RCC 7860 (cell line): ENCODE measurements at places on chromosomes 1 and 21.

DNA sequence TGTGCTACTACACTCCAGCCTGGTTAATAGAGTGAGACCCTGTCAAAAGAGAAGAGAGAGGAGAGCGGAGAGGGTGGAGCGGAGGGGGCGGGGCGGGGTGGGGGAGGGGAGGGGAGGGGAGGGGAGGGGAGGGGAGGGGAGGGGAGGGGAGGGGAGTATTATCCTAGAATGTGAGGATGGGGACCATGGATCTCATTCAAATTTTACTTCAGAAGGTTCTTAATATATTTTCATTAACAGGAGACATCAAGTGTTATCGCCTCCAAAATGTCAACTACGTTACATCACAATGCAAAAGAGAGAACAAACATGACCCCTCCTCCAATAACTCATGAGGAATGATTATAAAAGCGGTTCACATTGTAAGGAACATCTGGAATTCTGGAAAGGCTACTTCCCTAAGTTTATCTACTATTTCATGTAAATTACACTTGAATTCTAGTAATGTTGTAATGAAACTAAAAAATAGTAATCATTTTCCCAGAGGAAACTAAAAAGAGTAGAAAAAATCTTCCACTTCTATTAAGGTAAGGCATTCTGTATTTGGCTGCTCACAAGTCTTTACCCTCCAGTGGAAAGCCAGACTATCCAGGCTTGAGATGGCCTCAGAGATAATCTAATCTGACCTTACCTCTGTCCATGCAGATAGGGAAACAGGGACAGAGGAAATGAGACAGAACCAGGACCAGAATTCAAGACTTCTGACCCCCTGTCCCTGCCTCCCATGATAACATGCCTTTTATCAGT lies 18.8 kb upstream of the GUCA2A start:
- no peak for DNase-seq

DNA sequence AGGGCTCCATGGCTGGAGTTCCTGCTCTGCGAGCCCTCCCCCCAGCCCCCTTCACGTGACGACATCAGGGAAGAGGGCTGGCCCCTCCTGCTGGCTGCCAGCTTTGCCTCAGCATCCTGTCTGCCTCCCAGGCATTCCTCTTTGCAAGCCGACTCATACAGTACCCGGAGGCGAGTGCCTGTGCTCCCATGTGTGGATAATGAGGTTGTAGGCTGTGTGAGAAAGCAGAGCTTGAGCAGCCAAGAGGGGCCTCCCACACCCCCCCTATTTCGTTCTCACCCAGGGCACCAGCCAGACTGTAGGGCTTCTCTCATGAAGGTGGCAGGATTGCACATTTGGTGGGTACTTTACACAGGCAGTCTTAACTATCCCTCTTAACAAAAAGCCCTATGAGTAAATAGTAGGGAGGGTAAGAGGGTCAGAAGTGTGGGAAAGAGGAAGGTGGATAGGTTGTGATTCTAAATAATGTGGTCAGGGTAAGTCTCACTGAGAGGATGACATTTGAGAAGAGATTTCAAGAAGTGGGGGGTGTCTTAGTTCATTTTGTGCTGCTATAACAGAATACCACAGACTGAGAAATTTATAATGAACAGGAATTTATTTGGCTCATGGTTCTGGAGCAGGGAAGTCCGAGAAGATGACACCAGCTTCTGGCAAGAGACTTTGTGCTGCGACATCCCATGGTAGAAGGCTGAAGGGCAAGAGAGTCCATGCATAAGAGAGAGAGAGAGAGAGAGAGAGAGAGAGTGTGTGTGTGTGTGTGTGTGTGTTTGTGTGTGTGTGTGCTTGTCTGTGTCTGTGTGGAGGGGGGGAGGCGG lies 113.5 kb downstream of the OMA1 start:
- peak; percentile 79 for DNase-seq

- DNase-seq = peak; percentile 41
These were observed 119.7 kb downstream of the HHAT start for GRCh38 chr1:210448297-210448892.

DNA sequence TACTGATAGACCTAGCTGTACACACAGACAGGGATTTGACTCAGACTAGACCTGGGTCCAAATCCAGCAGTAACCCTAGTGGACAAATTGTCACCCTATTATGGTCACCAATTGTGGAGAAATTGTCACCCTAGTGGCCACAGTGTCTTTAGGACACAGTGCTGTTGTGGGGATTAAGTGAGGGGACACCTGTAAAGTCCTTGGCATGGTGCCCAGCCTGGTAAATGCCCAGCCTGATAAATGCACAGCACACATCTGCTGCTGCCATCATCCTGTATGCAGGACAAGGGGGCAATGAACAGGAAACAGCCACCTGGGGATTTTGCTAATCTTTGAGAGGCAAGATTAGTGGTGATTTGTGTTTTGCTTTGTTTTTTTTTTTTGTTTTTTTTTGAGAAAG lies 2.3 kb downstream of the TMEM61 start:
- DNase-seq = no peak

GRCh38 chr1:25482211-25482610 lies 51.5 kb downstream of the MACO1 start:
- DNase-seq = no peak

GRCh38 chr1:17728123-17728712 lies 26.9 kb upstream of the ACTL8 start:
- DNase-seq = no peak

DNA sequence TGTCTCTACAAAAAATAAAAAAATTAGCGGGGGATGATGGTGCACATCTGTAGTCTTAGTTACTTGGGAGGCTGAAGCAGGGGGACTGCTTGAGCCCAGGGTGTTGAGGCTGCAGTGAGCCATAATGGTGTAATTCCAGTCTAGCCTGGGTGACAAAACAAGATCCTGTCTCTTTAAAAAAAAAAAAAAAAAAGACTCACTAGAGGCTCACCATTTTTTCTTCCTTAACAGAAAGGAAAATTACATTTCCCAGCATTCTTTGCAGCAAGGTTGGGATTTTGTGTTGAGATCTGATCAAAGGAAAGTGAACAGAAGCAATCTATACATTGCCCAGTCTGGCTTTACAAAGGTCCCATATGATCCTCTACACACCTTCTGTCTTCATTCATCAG lies 21.5 kb downstream of the GFI1 start:
- DNase-seq = no peak

DNA sequence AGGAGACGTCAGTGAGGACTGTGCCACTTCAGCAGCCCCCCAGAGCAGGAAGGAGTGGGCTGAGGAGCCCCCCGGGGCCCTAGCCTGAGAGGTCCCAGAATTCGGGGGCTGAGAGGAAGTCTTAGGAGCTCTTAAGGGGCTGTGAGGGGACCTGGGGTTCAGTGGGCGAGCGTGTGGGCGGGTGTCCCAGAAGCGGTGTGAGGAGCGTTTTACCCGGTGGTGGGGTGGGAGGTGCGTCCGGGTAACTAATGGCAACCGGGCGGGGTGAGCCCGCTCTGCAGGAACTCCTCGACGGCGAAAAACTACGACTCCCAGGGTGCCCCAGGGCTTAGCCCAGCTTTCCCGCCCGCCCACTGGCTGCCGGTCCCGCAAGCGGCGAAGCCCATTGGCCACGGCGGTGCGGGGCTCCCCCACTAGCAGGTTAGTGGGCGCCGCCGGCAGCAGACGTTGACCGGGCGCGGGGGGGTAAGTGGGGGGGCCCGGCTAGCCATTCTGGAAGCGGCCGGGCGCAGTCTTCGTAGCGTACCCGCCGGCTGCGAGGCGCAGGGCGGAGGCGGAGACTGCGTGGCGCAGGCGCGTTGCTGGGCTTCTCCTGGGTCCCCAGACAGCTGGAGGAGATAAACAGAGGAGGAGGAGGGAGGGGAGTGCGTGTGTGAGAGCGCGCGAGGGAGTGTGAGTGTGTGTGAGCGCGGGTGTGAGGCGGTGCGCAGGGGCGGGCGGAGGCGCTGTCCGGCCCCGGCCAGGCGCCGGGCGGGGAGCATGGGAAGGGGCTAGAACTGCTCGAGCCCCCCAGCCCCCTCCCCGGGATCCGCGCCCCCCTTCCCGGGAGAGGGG lies at the start of gene WDTC1:
Gene WDTC1, plus strand, starts transcription at position 584 of the 834 bp plus-strand sequence. CDS start 26,423 bp downstream, outside the sequence.
- DNase-seq = peak; percentile 88

GRCh38 chr1:241269116-241269515 lies 87.9 kb downstream of the RGS7 start:
- no peak for DNase-seq

GRCh38 chr1:56534130-56534651 lies 45.2 kb downstream of the PLPP3 start:
- DNase-seq = no peak

DNA sequence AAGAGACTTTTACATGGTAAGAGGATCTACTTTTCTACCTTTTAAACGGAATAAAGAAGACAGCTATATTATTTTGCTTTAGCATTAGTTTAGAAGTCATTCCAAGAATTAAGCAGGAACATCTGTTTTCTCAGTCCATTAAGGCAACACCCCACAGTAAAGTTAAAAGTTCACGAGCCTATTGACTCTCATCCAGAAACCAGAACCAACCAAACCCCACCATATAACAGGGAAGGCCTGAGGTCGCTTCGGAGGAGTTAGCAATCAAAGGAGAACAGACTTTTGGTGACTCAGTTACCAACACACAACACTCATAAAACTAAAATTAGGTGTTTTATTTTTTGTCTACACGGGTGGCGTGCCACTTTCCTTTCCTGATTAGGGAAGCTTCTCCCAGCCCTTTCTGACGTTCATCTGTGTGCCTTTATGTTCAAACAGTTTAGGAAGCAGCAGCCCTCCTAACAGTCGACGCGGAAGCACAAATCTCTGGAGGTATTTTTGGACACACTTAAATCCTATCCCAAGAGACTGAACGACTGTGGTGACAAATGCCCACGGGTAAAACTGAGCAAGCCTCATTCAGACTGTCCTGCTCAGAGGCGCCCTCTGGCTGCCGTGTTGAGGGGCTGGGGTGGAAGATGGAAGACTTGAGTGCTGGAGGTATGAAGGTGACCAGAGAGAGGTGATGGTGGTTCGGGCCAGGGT lies 8.6 kb upstream of the PLA2G2C start:
- DNase-seq = no peak

DNA sequence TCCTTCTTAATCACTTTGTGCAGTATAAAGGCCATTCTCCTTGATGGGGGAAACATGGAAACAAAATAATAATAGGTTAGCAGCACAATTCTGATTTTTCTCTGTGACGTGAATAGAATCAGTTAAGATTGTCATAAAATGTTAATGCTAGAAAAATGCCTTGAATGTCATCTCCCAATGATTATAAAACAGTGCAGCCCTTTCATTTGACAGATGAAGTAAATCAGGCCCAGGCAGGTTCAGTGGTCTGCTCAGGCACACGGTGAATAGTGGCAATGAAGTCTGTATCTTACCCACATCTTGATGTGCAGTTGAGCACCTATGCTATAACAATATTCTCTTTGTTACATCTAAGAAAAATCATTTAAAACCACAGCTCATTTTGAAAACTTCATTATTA lies 32.2 kb upstream of the ZNF281 start:
- DNase-seq = no peak

GRCh38 chr21:14531757-14532316 lies 14.3 kb downstream of the SAMSN1 start:
- DNase-seq = no peak

DNA sequence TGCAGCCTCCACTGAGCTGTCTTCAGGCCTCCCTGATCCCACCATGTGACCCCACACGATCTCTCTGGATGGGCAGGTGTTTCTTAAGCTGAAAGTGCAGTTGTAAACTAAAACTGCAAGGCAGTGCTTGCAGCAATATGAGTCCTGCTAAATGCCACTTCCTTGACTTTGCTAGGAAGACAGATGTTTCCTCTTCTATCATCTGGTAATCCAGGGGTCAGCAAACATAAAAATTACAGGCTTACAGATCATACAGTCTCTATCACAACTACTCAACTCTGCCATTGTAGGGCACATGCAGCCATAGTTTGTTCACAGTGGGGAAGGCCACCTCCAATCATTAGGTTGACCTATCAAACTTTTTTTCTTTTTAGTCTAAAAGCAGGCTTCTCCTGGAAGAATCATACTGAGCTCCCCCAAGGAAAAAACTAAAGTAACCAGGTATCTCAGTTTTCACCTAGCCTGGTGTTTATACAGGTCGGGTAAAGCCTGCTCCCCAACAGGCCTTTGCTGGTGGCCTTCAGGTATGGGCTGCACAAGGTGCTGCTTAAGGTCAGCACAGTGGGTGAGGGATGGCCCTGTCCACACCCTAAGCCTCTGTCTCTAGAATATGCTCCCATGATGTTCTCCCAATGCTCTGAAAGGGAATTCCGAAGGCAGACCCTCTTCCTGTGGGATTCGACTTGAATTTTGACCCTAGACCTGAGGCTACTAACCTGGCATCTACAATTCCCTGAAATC lies 10.8 kb downstream of the ABCA4 start:
- no peak for DNase-seq

DNA sequence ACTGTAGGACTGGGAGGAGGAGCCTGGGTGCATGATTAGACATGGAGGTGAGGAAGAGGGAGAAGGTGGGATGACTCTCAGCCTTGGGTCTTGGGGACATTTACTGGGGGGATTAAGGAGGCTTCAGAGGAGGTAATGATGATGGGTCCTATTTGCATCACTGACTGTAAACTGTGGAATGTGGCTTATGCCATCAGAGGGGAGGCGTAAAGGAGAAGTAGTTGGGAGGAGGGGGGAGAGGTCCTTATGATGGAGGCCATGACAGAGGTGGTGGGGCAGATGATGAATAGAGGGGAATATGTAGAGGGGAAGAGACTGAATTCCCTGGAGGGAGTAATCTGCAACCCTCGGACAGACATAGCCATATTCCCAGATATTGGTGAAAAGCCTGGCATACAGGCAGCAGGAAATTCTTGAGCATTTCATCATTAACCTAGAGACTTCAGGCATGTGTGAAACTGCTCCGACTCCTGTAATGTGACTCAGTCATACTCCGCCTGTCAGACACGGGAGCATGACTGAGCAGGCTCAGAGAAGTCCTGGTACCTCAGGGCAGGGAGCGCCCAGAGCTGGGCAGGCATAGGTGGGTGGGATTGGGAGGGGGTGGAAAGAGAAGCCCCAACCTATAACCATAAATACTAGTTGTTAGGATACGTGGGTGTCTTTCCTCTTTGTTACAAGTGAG lies 8.0 kb upstream of the LCE5A start:
- DNase-seq = peak; percentile 58

GRCh38 chr1:172940174-172940855 lies 110.4 kb downstream of the TNFSF18 start:
- no peak for DNase-seq

GRCh38 chr1:78570539-78570938 lies 49.7 kb upstream of the IFI44L start:
- no peak for DNase-seq

- DNase-seq = no peak
These were observed 510.1 kb downstream of the PLA2G4A start for GRCh38 chr1:187338762-187339412.

DNA sequence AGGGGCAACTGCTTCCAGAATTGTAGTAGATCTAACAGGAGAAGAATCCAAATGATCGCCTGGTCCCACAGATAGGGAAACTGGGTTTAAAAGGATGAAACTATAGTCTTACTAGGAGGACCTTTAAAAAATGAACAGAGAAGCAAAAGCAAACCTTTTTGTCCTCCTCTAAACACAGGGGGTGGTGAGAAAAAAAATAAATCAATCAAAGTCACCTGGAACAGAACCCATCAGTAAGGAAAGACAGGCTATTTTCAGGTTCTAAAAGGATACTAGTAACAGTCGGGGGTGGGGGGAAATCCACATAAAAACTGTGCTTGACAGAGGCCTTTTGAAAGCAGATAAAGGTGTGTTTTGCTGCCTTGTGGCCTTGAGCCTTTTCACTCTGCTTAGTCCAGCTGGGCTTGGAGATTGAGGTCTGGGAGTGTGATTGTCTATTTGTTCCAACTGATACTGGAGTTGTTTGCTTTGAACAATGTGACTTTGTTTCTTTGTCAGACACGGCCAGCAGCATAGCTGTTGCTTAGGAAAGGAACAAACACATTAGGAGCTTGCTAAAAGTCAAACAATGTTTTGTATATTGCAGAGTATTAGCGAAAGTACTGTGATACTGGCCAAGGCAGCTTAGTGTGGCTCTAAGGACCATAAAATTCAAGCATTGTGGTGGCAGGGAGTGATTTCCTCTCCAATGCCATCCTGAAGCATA lies 141.1 kb upstream of the IRF2BP2 start:
- DNase-seq = no peak
